ENCODE measurements at places on chromosomes 5 and 9.

- no peak for DNase-seq
Measured at GRCh38 chr5:55626790-55627189, 85.3 kb downstream of the SLC38A9 start.

DNA sequence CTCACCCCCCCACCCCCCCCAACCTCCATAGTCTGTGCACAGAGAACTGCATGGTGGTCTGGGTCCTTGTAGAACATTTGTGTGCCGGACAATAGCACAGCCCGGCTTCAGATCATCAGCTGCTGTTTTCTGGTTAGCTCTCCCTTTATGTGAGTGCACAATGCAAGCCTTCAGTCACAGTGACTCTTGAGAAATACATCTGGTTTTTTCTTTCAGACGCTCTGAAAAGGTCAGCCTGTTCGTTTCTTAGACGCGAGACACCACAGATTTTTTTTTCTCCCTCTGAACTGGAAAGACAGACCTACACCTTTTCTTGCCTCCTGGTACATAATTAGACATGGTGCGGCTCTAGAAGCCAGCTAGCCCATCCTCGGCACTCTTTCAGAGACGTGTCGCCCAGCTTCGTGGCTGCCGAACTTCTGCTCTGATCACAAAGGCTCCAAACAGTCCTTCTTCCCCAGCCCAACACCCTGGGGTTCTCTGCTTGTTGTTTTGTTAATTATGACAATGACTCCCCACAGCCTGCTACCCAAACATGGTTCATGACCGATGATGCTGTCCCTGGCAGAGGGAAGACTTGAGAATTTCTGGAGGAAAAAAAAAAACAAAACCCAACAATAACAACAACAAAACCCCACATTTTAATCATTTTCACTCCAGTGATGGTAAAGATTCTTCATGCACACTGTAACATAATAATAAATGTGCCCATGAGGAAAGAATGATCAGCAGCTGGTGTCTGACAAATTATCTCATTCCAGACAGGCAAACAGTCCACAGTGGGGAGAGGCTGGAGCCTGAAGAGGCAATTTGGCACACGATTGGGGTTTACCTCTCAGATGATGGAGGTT, 241.4 kb upstream of the ZNF462 start:
- no peak for DNase-seq

- no peak for DNase-seq
Measured at GRCh38 chr5:36886791-36887190, 10.2 kb downstream of the NIPBL start.

GRCh38 chr9:92807757-92808725, 43.4 kb upstream of the BICD2 start:
- peak; percentile 20 for DNase-seq

- DNase-seq = no peak
Measured at GRCh38 chr5:16776611-16777251, 159.4 kb downstream of the MYO10 start.

DNA sequence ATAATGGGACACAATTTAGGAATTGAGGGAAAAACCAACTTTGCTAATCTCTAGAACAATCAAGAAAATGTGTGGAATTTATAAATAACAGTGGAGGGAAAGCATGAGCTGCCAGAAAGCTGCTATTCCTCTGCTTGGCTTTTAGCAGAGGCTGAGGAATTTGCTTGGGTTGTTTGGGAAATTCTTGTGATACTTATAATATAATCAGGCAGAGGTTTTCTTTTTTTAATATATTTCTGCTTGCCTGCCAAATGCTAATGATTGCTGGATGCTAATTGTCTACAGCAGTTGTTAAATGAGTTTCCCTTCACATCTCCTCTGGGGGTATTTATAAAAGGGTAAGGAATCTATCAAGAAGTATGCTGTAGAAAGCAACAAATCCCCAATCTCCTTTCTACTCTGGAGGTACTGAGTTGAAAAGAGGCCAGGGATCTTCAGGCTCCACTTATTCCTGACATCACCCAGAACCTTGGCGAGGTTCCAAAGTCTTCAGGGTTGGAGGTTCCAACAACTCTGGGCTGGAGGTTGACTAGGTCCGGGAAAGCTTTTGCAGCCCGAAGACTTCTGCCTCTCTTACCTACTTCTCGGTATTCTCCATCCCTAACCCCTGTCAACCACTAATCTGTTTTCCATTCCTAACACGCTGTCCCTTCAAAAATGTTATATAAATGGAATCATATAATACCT, 60.4 kb upstream of the TMED7 start:
- no peak for DNase-seq

All from CD4-positive, alpha-beta T cell treated with Interleukin-17A for 1 hour (primary cell).